ENCODE measurements at places on chromosomes 13 and 19.

DNA sequence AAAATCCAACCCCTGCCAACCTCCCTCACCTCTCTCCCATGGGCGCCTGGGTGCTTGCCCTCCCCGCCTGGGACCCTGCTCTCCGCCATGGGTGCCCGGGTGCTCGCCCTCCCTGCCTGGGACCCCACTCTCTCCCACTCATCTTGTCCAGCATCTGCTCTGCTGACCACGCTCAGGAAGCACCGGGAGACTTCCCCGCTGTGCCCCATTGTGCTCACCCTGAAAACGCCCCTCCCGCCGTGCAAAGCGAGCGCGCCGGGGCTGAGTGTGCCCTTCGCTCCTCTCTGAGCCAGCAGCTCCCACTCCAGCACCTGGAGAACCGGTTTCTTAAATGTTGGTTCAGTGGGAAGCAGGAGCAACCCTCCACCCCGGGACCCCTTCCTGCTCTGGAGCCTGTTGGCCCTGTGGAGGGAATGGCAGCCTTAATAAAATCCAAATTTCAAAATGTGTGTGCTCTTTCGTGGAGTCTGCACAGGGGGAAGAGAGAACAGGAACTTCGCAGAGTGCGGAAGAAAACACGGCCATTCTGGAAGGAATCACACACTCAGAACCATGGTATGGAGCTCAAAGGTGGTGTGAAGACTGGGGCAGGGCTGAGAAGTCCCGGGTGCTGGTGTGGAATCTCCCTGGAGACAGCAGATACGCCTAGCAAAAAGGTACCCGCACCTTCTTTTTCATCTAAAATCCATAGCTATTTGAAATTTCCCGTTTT lies 23.1 kb upstream of the CDC16 start:
- DNase-seq = no peak

- no peak for DNase-seq
Observed at GRCh38 chr19:42332059-42332458, 6.6 kb downstream of the MEGF8 start.

DNA sequence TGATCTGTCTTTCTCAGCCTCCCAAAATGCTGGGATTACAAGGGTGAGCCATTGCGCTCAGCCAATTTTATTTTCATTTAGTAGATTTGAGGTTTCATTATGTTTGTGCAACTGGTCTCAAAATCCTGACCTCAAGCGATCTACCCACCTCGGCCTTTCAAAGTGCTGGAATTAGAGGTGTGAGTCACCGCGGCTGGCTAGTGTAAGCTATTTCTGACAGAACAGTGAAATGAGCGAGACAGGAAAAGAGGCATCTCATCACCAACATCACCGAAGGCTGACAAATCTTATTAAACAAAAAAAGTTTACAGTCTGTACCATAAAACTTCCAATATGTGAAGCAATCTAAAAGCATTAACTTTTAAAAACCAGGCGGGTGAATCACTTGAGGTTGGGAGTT lies 12.2 kb upstream of the ZNF888 start:
- DNase-seq = no peak

DNA sequence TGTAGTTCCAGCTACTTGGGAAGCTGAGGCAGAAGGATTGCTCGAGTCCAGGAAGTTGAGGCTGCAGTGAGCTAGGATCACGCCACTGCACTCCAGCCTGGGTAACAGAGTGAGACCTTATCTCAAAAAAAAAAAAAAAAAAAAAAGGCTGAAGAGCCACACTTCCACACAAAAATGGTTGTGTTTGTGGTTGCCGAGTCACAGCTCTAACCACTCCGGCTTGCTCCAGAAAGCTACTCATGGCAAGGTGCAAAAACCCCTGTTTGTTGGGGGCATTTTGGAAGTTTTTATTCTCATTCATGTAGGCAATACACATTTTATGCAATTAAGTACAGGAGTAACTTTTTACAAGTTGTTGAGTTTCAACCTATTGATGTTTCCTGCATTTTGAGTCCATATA lies 93.5 kb downstream of the INSR start:
- DNase-seq = no peak

- no peak for DNase-seq
Observed at GRCh38 chr13:85366759-85367417, 432.3 kb downstream of the SLITRK6 start.

All from activated CD8-positive, alpha-beta memory T cell treated with anti-CD3 and anti-CD28 coated beads for 48 hours (primary cell).